ENCODE measurements at places on chromosomes 2 and 18.

DNA sequence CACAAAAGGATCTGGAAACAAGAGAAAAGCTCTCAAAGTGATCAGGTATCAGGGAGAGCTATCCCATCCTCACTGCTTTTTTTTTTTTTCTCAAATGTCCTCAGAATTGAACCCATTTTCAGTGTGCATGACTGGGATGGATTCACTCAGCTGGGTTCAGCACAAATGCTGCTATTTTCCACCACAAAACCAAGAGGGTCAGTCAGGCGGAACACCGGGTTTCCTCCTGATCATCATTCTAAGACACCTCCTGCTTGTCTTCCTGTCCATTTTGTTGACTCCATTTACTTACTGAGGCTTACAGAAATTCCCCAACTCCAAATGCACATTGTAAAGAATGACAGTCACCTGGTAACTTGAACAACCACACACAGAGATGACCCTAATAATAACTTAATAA lies 39.9 kb downstream of the CYRIA start:
- DNase-seq, result no peak

DNA sequence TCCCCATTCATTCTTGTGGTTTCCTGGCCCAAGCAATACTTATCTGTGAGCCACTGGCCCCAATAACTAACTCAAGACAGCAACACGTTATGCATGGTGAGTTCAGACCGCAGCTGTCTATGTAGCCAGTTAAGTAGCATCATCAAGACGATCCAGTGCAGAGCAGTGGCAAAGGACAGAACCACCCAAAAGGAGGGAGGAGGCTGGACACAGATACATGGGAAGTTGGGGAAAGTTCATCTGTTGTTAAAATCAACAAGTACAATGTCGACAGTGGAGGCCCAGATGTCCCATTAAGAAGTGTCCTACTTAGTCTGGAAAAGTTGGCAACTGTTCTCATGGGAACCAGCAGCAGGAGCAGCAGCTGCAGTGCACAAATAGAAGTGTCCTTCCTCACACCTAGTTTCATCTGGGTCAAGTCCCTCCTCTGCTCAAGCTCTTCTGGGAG lies 106.9 kb upstream of the THOC1 start:
- DNase-seq, result no peak

DNA sequence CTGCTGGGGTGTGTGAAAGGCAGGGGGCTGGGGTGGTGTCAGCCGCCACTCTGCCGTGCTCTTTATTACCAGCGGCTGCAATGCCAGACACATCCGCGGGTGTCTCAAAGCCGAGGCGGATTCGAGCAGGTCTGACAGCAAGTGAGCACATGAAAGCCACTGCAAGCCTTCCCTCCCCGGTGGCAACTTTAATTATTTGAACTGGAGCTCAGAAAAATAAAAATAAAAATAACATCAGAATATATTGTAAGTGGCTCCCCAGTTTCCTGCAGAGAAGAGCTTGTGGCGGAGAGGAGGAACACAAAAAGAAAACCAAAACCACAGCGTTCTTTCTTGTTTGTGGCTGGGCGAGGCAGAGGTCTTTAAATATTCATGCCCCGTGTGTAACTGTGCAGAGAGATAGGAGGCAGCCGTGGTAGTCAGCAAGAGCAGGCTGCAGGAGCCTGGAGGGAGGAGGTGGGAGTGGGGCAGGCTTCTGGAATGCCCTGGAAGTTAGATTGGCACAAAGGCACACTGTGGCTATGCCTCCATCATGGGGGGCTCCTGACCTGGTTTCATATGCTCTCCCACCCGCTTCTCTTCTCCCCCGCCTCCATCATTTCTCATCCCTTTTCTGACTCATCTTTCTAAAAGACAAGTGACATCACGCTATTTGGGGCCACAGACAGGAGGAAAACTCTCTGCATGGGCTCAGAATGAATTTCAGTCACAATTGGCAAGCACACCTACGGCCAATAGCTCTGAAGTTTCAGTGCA lies 199.8 kb downstream of the CLIP4 start:
- DNase-seq, result no peak

GRCh38 chr2:36294316-36294721 lies 61.3 kb upstream of the CRIM1 start:
- DNase-seq, result no peak

- no peak for DNase-seq
Measured at GRCh38 chr18:36527740-36528455, 230.4 kb downstream of the FHOD3 start.

- DNase-seq, result no peak
Measured at GRCh38 chr2:43360137-43360536, 133.7 kb upstream of the ZFP36L2 start.

DNA sequence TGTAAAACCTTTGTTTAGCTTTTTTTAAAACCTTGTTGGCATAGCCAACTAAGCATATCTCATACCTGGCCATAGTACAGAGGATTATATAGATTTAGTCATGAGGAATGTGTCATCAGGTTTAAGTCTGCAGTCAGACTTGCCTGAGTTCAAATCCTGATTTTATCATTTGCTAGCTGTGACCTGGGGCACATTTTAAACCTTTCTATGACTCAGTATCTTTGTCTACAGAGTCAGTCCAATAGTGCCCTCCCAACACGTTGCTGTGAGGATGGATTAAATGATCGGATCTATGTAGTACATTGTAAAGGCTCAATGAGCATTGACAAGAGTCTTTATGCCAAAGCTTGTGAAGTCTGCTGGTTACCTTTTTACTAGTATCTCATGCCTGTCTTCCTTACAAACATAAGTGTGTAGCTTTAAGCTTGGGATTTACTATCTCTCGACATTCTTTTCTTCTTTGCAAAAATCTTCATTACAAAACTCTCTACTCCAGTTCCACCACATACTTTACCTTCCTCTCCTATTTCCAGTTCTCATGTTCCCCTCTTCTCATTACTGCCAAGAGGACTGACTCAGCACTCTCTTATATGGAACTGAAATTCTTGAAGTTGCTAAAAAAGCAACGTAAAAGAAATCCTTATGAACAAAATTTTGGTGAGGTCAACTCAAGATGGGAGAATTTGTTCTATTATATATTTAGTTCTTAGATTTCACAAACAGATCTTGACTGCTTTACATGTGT lies 68.1 kb upstream of the RBMS1 start:
- DNase-seq, result no peak

GRCh38 chr18:21798126-21798525 lies 57.5 kb downstream of the MIB1 start:
- no peak for DNase-seq

GRCh38 chr2:132664096-132664495 lies 5.9 kb downstream of the LYPD1 start:
- DNase-seq, result no peak

- DNase-seq, result peak; percentile 15
Measured at GRCh38 chr2:241195506-241196130, 7.1 kb downstream of the ANO7 start.

DNA sequence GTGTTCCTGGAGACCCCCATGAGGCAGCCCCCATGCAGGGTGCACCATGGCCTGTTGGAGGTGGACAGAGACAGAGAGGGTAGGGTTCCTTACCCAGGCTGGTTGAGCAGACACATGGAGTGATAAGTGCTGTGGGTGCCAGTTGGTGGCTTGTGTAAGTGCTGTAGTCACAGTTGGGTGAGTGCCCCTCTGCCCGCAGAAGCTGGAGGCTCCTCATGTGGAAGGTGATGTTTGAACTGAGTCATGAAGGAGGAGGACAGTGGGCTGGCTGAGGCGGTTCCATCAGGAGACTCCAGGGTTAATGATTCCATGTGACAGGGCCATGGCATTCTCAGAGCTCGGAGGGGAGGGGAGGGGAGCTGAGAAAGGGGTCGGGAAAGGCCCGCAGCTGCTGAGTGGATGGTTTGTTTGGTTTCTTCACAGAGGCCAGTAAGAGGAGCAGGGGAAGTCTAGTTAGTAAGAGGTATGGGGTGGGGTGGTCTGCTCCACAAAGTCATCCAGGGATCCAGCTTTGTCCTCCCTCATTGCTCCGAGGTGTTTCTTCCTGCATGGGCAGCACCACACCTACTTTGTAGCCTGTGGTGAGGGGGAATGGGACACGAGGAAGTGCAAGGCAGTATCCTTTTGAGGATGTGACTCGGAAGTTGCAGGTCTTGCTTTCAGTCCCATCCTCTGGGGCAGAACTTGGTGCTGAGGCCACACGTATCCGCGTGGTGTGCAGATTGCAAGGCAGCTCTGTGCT lies 13.6 kb downstream of the IMPA2 start:
- no peak for DNase-seq

- DNase-seq, result no peak
Measured at GRCh38 chr2:19746611-19747309, 155.0 kb downstream of the TTC32 start.

DNA sequence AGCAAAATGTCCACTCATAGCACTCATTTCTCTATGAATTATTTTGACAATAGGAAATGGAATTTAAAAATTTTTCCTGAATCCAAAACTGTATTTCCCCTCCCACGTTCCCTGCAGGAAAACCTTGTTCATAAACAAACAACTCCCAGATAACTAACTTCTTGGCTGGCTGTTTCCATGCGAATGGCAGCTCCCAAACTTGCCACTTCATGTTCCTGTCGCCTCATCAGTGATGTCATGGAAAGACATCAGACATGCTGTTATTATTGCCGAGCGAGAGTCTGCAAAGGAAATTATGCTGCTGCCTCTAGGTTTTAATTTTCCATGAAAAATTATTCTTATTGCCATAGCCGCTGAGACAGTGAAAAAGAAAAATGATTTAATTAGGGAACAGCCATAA lies 117.0 kb upstream of the RIOK3 start:
- DNase-seq, result no peak

- no peak for DNase-seq
Measured at GRCh38 chr18:62331581-62332356, 6.7 kb downstream of the TNFRSF11A start.

DNA sequence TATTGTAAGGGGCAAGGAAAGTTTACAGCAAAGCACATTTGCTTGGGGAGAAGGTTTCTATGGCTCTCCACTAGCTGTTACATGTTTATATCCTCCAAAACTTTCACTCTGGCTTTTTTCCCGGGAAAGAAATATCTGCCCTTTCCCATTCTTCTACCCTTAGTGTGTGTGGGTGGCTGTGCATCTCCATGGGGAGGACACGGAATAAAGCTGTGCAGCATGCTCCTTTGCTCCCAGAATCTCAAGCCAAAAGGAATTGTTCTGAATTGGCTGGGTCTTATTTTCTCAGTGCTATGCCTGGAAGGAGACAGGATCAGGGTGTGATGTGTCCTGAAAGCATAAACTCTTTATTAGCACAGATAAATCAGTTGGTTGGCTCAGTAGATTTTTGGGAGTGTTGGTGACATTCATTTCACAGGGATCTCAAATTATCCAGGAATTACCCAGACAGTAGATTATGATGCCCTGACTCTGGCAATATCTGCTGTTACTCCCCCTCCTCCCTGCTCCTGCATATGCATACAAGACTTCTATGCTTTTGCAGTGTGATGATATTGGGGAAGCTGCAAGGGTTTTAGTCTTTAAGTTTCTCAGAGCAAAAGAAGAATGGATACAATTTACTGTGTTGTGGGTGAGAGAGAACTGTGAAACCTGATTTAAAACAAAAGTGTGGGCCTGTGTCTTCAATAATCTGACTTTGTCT lies 63.1 kb downstream of the PARD3B start:
- DNase-seq, result no peak

DNA sequence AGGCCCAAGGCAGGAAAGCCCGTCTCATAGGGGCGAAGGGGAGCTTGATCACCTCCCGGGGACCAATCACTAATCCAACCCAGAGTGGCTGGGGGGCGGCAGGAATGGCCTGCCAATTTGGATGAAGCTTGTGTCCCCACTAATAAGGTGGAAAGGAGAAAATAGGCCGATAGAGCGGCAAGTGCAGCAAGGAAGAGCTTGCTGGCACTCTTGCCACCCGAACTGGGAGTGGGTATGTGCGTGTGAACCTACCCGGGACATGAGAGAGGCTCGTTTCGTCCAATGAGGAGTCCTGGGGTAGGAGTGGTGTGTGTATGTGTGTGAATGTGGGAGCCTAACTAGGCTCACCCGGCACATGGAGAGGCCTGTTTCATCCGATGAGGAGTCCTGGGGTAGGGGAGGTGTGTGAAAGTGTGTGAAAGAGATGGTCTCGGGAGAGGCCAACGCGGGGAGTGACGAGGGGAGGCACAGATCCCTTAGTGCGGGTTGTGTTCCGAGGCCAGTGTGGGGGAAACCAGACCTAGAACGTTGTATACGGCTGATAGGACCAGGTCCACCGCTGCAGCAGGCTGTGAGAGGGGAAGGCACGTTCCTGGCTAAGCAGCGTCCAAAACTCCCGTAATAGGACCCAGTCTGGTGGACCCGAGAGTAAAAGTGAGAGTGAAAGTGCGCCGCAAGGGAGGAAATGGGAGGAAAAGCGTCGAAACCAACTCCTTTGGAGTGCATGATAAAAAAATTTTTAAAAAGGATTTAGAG lies 47.1 kb upstream of the SELENOI start:
- no peak for DNase-seq

- no peak for DNase-seq
Measured at GRCh38 chr2:69163109-69163508, 150.1 kb downstream of the ANTXR1 start.

DNA sequence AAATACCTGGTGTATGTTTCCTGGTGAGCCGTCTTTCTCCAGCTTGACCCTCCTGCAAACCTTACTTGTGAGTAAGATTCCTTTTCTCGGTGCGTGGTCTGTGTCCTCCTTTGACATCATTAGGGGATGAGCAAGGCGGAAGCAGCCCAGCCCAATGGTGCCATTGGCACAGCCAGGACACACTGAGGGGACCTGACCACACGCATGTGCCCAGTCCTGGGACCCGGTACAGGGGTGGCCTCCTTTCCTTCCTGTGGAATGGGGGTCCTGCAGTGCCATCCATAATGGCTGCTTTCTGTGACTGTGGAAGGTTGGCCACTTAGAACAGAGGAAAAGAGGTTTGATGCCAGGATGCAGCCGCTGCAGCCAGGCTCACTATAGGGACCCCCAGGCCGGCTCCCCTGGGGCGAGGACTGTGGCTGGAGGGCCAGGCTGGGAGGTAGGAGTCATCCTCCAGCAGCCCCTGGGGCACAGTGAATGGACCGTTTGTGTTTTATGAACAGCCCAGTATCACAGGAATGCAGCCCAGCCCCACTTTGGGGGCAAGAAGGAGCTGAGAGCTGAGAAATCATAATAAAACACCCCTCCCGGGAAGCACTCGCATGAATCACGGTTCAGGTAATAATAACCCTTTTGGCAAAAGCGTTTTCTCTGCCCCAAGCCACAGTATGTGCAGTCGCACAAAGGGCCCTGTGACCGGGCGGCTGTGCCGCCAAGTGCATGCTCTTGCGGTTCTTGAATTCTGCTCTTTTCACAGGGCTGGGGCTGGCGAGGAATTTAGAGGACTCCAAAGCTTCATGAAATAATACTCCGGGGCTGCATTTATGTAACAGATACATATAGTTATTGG lies 73.2 kb downstream of the ASB1 start:
- no peak for DNase-seq

GRCh38 chr2:152470861-152471854 lies 136.2 kb downstream of the FMNL2 start:
- DNase-seq, result no peak

- DNase-seq, result no peak
Measured at GRCh38 chr18:79064228-79064627, 5.0 kb upstream of the ATP9B start.

- no peak for DNase-seq
Measured at GRCh38 chr18:36638224-36638623, 190.6 kb downstream of the TPGS2 start.

Measured in D341Med (cell line).